NB4 (cell line): ENCODE measurements at places on chromosomes 3 and 15.

DNA sequence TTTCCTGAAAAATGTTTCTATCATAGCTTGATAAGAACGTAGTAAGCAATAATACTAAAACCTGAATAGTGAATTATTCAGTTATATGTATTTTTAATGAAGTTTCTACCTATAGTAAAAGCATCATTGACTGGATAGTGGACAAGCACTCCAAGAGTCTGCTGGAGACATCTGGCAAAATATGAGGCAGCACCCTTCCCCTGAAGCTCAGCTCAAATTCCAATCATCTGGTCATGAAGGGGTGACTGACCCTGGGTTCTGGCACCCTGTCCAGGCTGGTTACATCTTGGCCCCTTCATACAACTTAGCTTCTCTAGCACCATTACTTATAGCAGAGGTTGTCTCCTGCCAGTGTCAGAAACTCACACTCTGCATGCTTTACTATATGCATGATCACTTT lies 455.4 kb downstream of the RAP2B start:
- DNase-seq: no peak

- no peak for DNase-seq
Measured at GRCh38 chr3:70096376-70097066, 97.0 kb downstream of the SAMMSON start.

GRCh38 chr3:146543461-146544001 lies 876 bp downstream of the PLSCR1 start:
- peak; percentile 23 for DNase-seq

- DNase-seq: no peak
Measured at GRCh38 chr3:142694225-142694624, 29.6 kb upstream of the TRPC1 start.

- no peak for DNase-seq
Measured at GRCh38 chr3:175187586-175187985, 328.5 kb downstream of the NAALADL2 start.

DNA sequence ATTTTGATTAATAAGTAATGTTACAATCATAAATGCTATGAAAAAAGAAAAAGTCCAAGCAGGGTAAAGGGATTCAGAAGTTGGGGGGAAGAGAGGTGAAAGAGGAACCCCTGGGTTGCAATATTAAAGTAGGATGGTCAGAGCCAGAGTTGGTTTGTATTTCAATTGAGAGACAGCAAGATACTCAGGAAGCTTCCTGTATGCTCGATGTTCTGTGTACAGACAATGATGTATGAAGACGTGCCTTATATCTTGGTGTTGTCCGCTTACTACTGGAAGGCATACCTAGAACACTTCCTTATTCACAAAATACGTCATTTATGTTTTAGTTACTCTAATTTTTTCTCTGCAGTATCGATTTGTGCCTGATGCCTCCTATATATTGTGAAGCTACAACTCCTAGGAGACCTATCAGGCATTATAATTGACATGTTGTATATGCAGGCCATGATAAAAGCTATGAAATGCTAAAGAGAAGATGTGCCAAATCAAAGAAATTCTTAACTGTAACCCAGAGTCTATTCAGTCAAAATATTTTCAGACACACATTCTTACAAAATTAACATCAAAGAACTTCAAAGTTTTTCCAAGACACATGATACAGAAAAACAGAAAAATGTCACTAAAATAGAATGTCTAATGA lies 87.5 kb downstream of the TBL1XR1 start:
- peak; percentile 23 for DNase-seq

GRCh38 chr15:100596792-100597191 lies 5.2 kb downstream of the LINS1 start:
- DNase-seq: no peak

DNA sequence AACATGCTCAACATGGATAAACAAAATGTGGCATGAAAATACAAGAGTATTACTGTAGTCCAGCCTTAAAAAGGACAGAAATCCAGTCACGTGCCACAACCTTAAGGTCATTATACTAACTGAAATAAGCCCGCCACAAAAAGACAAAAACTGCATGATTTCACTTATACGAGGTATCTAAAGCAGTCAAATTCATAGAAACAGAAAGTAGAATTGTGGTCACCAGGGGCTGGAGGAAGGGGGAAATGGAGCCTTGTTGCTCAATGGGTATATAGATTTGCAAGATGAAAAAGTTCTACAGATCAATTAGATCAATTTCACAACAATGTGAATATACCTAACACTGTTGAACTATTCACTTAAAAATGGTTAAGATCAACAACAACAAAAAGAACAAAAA lies 7.4 kb downstream of the GLB1 start:
- peak; percentile 73 for DNase-seq

DNA sequence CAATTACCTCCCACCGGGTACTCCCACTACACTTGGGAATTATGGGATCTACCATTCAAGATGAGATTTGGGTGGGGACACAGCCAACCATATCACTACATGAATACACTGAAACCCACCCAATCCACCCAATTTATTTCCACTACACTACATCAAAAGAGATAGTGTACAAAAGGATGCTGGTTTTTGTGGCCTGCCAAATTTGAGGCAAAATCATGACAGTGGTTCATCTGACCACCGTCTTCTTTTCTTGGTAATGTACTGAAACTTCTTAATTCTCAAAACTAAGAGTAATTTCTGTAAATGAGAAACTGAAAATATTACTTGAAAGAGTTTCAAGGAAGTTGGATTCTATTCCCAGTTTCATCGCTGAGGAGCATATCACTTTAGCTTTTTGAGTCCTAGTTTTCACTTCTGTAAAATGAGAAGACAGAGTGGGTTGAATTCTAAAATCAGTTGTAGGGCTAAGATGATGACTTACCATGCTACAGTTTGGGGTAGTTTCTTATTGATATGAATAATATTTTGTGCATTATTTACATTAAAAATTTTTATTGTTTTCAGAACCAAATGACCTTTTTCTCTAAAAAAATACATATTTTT lies 360.4 kb upstream of the CNTN6 start:
- DNase-seq: no peak

DNA sequence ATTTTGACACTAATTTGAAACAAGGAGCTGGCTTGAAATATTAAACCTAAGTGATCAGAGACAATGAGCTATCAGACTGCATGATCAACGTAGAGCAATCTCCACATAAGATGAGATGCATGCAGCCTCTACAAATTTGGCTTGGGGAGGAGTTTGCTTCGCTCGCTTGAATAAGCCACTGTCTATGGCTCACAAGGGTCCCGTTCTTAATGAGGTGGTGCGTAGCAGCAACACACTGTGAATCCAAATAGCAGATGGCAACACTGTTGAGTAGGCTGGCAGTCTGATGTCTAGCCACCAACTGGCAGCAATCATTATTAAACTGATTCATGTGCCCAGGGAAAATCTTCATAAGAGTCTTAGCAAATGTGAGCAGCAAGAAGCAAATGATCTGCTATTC lies 125.4 kb upstream of the CCDC54 start:
- DNase-seq: no peak

- DNase-seq: no peak
Measured at GRCh38 chr15:88736204-88736603, 67.0 kb upstream of the ACAN start.

DNA sequence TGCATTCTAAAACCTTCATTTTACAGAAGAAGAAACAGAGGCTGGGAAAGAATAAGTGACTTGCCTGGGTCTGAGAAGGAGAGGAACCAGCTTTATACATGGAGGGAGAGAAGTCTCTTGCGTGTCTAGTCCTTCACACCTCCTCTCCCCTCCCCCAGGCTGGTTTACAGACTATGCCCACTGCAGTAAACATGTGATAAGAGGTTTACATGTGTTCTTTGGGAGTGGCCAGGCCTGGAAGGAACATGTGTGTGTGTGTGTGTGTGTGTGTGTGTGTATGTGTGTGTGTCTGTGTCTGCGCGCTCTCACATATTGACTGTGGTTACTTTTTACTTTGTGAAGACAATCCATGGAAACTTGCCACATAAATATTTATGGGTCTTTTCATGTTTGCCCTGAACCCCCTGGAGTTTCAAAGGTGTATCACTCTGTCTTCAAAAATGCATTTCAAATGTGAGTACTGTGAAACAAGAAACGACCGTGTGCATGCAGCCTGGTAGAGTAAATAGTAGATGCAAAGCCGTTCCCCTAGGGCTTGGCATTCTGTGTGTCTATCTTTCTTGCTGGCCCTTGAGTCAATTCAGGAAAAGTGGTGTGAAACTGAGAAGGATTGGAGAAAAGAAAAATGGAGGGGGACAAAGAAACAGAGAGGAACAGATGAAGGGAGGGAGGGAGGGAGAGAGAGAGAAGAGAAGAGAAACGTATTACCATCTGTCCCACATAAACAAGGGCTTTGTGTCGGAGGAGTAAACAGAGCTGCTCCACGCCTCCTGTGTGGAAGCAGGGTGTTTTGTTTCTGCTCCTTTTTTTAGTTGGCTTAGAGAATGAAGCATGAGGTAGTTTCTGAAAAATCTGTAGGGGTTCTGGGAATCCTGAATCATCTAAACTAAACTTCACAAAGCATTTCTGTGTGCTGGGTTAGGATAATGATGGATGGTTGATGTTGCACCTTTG lies 51.7 kb downstream of the CLDN11 start:
- no peak for DNase-seq

DNA sequence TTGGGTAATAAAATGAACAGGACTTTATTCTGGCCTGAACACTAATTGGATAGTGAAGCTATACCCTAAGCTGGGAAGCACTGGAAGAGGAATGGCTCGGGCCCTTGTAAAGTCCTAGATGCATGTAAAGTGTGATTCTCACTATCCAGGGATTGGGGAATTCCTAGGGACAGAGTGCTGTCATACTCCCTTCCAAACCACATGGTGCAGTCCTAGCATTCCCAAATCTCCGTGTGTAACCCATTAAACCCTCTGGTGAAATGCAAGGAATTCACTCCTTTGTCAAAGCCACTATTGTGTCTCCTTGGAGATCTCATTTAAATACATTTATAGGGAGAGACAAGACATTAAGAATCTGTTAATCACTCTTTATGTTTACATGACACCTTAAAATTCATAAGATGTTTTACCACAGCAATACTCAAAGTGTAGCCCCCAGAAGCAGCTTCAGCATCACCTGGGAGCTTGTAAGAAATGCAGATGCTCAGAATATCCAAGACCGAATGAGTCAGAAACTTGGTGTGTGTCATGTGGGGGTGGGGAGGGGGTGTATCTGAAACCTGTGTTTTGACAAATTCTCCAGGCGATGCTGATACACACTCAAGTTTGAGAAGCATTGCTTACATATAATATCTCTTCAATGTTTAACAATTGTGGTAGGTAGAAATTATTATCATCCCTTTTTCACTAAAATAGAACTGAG lies 121.8 kb upstream of the NPHP3 start:
- no peak for DNase-seq

GRCh38 chr3:151871639-151872468 lies 1.6 kb upstream of the SUCNR1 start:
- peak; percentile 97 for DNase-seq

GRCh38 chr3:143098032-143098764 lies 21.4 kb upstream of the CHST2 start:
- DNase-seq: no peak

- no peak for DNase-seq
Measured at GRCh38 chr15:52281085-52282035, 14.2 kb downstream of the MYO5C start.

DNA sequence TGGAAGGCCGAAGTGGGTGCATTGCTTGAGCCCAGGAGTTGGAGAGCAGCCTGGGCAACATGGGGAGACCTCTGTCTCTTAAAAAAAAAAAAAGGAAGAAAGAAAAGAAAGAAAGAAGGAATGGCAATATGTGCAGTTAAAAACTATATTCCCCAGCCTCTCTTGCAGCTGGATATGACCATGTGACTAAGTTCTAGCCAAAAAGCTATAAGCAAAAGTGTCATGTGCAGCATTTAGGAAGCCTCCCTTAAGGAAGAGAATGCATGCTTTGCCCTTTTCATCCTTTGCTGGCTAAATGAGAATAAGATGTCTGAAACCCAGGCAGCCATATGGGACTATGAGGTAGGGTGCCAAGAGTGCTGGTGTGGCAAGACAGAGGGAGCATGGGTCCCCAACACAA lies 21.8 kb downstream of the CYP19A1 start:
- DNase-seq: no peak

- DNase-seq: peak; percentile 81
Measured at GRCh38 chr15:74950078-74950908, 6.3 kb downstream of the RPP25 start.

DNA sequence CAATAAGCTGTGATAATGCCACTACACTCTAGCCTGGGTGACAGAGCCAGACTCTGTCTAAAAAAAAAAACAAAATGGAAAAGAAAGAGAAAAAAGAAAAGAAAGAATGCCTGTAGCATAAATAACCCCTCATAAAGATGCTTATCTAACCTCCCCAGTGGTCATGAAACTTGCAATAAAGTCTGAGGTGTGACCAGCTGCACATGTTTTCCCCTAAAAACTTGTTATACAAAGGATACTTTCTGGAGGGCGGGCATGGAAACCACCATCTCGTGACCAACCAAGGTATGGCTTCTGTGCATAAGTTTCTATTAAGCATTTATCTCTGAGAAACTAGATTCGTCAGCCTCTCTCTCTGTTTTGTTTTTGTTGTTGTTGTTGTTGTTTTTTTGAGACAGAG lies 21.8 kb downstream of the CCDC32 start:
- no peak for DNase-seq

GRCh38 chr3:160980740-160981139 lies 124.4 kb downstream of the B3GALNT1 start:
- DNase-seq: no peak

DNA sequence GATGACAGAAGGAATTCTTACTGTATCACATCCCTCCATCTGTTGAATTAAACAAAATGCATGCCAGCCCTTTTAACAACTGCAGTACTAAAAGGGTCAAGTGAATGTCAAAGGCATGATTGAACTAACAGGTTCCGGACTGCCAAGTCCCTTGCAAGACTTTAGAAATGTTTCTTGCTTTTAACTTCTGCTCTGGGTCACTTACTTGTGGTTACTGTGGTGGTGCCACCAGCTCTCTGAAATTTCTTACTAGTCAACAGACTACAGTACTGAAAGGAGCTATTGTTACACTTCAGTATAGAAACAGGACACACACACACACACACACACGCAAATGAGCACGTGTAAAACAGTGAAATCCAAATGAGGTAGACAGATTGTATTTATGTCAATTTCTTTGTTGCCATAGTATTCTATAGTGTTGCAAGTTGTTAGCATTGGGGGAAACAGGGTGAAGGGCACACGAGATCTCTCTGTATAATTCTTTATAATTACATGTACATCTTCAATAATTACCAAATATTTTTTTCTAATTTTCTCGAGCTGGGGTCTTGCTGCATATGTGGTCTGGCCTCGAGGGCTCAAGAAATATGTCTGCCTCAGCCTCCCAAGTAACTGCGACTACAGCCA lies 79.9 kb upstream of the SLC25A26 start:
- no peak for DNase-seq

DNA sequence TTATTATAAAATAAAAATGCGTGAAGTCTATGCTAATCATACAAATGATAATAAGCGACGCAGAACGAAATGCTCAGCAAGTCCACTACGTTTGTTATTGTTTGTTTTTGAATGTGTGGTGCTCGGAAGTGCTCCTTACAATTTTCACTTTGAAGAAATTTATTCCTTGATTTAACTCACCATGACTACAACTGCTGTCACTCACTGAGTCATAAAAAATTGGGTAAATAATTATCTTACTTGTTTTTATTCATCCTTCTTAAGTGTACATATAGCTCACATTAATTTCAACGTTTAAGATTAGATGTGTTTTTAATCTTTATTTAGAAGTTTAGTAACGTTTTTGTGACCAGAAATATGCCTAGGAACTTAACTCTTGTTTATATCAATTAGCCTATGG lies 66.7 kb upstream of the NANOGP8 start:
- DNase-seq: no peak

- no peak for DNase-seq
Measured at GRCh38 chr3:101807888-101808287, 28.9 kb downstream of the NXPE3 start.
